A172 (cell line): ENCODE measurements at places on chromosomes 12 and 14.

DNA sequence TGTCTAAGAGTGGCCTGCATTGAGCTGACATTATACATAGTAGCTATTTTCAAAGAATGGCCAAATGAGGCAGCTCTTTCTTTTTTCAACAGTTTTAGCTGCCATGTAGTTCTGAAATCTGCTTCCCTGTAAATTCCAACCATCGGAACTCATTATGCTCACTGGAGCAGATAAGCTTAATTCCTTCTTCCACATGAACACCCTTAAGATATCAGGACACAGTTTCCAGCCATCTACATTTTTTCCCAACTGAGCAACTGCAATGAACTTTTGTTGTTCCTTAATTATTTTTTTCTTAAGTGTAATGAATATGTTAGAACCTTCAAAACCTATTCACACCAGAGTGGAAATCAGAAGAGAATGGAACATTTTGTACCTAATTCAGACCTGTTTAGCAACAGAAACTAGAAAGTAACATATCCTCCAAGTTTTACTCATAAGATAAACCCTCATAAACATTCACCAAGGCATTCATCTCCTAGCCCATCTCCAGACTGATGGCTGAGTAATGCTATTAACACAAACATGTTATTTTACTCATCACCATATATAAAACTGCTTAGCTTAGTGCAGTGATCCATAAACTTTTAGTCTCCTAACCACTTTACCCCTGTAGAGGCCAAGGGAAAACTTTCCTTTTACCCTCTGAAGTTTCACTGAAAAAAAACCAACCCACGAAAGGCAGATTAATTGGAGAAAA, 296.1 kb upstream of the SYT1 start:
- no peak for DNase-seq

DNA sequence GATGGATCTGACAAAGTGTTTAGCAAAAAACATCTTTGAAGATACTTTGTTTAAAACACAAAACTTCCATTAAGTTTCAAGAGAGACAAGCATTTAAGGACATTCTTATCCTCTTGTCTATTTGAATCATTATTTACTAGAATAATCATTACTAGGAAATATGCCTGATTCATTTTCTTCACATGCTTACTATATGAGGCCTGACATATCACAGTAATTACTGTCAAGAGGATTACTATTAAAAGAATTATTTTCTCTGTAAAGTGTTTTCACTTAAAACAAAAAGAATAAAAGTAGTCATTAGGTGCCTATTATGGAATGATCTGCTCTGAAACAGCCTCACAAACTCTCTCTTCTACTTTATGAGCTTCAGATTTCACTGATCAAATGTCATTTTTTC, 402.1 kb upstream of the MGAT4C start:
- no peak for DNase-seq

DNA sequence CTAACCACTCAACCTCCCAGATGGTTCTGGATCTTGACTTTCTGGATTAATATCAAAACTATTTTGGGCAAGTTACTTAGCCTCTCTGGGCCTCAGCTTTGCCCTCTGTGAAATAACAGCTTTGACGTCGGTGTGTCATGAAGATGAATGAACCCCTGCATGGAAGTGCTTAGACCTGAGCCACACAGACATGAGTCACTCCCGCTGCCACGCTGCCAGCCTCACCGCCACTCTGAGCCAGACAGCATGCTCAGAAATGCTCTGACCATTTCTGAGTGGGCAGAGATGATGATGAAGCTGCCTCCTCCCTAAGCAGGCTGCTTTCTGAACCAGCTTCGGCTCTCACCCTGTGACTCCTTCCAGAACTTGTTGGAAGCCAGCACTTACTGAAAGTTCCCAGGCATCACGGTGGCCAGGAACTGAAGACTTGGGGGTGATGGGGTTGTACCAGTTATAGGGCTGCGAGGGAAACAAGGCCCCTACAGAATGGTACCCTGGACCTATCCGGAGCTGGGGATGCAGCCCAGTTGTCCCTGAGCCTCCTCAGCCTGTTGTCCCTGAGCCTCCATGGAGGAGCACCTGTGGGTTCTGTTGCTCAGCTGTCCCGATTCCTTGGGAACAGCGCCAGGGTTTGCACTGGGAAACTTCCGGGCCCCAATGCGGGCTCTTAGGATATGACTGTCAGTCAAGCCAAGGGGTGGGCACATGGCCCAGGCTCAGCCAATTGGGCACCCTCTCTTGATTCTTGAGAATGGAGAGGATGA, 2.0 kb upstream of the CCDC197 start:
- DNase-seq: peak; percentile 86

- DNase-seq: no peak
Measured at GRCh38 chr12:50232771-50233209, 50.5 kb downstream of the LIMA1 start.

DNA sequence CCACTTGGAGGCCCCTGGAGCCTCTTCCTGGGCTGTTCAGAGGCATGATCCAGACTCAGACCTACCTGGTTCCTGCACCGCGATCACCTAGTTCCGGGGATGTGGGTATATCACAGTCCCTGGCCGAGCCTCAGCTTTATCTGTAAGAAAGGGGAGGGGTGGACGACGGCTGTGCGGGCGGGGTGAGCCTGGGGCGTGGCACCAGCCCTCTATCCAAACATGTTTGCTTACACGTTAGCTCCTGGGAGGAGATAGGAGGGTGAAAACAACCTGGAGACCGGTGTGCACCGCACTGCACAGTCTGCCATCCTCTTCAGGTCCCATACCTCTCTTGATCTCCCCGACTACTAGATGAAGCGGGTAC, 1.2 kb downstream of the ANKRD9 start:
- peak; percentile 27 for DNase-seq
